ENCODE measurements at places on chromosomes 11 and 22. TPM values are rescaled to one million over a fixed set of nuclear protein-coding genes. Genes with fewer than 3 reads are reported as not detected.
A peak's percentile ranks its signal among the peaks of the same experiment; 100 is the strongest.

The OR5B21 gene
- total RNA-seq = not detected

The RAC2 gene
- total RNA-seq = 2.0 TPM

The KDM4E gene
- not detected for total RNA-seq

The OR51B5 gene
- not detected for total RNA-seq

DNA sequence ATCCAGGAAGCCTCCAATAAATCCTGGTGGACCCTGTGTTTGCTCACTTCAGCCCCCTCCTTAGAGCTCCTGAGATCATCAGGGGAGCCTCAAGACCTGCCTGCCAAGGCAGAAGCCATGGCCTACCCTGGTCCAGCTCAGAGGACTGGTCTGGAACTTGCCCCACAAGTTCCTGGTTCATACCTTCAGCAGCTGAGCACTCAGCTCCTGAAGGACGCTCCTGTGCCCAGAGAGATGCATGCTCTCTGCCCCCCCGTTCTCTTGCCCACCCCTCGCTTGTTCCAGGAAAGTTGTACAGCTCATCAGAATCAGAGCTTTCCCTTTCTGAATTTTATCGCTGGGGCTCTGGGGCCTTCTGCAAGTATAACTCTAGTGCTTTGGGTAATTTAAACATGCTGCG is 210.5 kb upstream of the ISX start:
- DNase-seq = no peak

- no peak for DNase-seq
These were observed 338.3 kb downstream of the TBC1D22A start for GRCh38 chr22:47100646-47101200.

DNA sequence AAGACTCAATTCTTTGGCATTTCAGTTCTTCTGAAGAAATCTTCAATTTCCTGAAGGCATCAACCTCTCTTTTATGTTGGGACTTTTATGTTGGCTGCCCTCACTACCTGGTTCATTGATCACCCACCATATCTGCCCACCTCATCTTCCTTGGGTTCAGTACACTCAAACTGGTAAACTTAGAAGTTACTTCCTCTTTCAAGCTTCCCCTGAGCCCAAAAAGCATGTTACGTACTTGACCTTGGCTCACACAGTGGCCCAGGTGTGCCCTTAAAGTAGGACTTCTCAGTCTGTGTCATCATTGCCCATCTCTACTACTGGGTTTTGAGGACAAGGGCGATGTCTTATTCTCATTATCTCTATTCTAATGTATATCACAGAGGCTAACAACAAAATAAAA is 86.1 kb downstream of the GRIA4 start:
- DNase-seq = no peak

DNA sequence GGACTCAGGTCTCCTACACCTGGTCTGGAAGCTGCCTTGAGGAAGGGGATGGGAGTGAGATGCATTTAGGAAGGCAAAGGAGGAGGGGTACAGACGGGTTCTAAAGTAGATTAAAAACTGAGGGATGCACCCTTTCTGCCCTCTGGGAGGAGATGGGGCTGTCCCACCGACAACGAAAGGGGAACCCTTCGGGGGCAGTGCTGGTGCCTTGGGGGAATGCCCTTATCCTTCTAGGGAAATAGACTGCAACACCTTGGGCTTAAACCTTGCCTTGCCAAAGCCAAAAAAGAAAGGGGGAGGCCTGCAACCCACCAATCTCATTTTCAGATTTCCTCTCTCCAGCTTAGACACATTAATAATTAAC is 89.8 kb downstream of the PLEKHA7 start:
- no peak for DNase-seq

DNA sequence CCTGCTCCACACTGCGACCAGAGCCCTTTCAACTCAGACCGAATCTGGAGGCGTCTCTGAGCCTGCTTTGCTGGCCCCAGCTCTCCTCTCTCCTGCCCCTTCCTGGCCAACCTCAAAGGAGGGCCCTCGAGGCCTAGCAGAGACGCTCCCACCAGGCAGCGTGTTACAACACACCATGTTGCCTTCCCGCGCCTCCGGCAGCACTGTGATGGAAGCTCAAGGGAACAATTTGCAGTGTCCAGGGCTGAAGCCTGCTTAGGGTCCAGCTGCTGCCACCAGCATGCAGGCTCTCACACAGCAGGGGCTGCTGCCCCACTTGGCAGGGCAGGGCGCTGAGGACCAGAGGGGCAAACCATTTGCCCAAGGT is 18.4 kb downstream of the LINC01488 start:
- no peak for DNase-seq

DNA sequence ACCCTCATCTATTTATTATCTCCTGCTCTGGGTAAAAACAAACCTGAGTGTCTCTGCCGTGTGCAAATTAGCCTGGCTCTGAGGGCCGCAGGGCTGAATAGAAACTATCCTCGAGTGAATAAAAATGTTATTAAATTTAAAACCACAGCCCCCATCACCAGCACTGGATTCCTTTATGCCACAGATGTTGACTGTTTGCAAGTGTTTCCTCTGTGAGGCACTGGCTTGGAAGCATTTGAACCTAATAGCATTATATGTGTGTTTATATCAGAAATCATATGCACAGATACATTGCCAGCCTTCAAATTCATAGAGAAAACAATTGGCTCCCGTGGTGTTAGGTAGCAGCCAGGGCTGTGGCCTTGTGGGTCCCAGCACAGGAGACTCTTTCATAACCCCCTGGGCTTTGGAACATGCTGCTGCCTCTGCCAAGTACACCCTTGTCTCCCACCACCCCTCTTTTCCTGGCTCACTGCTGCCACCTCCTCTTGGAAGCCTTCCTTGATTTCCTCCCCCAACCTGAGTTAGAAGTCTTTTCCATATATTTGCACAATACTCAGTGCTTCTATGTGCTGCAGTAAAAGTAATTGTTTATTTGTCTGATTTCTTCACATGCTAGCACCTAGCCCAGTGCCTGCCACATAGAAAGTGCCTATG is 294.4 kb downstream of the DDX10 start:
- no peak for DNase-seq

DNA sequence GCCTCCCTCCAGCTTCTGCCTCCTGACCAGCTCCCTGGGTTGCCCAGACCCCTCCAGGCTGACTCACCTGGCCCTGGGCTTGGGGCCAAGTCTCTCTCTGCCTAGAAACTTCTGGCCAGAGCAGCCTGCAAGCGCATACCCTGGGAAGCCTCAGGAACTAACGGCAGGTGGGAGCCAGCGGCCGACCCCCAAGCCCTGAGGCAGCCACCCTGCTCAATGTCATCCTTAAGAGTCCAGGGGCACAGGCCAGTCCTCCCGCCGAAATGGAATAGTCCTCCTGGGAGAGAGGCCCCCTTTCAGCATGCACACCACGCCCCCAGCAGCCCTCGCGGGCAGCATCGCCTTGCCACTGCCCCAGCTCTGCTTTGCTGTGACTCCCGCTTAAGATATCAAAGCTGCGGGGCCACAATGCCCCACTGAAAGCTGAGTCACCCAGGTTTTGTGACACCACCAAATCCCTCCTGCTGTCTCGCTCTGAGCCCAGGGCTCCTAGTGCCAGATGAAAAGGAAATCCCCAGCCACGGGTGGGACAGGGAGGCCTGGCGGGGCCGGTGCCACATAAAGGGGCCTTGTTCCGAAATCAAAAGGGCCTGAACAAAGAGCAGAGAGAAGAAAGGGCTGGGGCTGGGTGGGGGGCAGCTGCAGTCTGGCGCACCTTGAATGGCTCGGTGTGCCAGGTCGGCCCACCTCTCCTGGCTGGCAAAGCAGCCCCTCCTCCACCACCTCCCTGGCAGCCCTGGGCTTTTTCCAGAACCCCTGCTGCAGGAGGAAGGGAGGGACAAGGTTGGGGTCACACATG is 21.4 kb upstream of the FGF3 start:
- peak; percentile 57 for DNase-seq

Data from SJSA1 (cell line).